Testis (tissue), 5 donors: ENCODE measurements at places on chromosomes 6 and 20.

- peak overlapping the region; percentile 85 for H3K4me3 ChIP-seq
- peaks cover 36% of the 10 kb centered on the region for H3K4me1 ChIP-seq
- peak overlapping the region; percentile 93 for H3K27ac ChIP-seq
- no peak for DNase-seq
- H3K27me3 ChIP-seq, result no peaks in the 10 kb centered on the region
- no peaks in the 10 kb centered on the region for H3K36me3 ChIP-seq
These were observed 2.6 kb downstream of the STK35 start for GRCh38 chr20:2104236-2104635.

GRCh38 chr20:45935416-45936046 is 1.0 kb downstream of the PCIF1 start:
- peak overlapping the region; percentile 99 for H3K4me3 ChIP-seq

DNA sequence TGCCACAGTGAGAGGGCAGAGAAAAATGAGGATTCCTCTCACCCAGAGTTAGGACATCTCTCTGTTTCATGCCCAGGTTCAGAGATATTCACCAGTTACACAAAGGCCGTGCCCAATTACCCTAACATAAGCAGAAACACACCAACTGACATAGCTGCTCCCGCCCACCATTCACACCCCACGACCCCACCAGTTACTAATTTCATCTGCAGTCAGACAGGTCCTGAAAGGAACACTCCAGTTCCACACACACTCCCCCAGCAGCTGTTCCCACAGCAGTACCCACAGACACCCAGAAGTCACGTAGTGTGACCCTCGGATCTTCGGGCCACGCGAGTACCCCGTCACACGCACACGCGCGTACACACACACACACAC is 532 bp downstream of the TMEM74B start:
- no peaks in the 10 kb centered on the region for H3K27me3 ChIP-seq
- no peaks in the 10 kb centered on the region for H3K36me3 ChIP-seq
- DNase-seq, result no peak
- no peaks in the 10 kb centered on the region for H3K4me1 ChIP-seq
- peak overlapping the region; percentile 53 for H3K4me3 ChIP-seq

DNA sequence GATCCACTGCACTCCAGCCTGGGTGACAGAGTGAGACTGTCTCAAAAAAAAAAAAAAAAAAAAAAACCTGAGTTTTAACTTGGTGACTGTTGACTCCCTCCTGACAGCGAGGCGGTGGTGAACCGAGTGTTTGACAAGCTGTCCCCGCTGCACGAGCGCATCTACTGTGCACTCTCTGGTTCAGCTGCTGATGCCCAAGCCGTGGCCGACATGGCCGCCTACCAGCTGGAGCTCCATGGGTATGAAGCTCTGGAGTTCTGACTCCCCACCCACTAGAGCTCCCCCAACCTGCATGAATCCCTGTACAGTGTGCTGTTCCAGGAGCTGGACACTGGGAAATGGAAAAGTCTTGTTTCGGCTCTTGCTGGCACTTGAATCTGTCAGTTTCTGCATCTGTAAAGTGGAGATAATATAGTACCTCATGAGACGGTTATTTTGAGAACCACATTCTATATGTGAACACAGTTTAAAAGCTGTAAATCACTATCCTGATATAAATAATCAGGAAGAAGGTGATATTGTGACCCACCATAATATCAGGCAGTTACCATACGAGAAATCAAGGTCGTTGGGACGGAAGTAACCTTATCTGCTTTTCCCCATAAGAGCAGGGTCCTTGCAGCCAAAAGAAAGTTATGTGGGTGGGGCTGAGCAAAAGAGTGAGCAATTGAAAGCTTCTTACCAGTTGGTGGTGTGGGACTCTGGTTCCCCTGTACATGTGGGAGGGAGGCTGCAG is 3.3 kb downstream of the PSMB9 start:
- no peaks in the 10 kb centered on the region for H3K27me3 ChIP-seq
- peaks cover 7% of the 10 kb centered on the region for H3K4me1 ChIP-seq
- no peak overlapping the region for H3K27ac ChIP-seq
- H3K4me3 ChIP-seq, result no peak overlapping the region
- DNase-seq, result no peak

DNA sequence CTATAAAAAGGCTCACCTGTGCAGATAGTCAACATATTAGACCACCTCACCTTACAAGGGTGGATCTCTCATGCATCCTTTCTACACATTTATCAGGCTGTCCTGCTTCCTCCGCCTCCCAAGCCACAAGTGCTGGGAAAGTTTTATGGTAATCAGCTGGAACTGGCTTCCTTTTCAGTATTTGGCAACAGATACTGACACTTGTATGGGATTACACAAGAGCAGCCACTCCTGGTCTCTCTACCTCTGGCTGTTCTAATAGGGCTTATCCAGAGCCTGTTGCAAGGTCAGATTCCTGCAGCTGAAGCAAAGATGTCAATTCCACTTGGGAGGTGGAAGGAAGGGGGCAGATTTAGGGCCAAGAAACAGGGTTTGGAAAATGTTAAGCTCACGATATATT is 503 bp upstream of the GPLD1 start:
- no peak overlapping the region for H3K4me3 ChIP-seq
- no peaks in the 10 kb centered on the region for H3K4me1 ChIP-seq
- no peaks in the 10 kb centered on the region for H3K27me3 ChIP-seq
- DNase-seq, result no peak
- H3K36me3 ChIP-seq, result no peaks in the 10 kb centered on the region

- DNase-seq, result no peak
- H3K4me1 ChIP-seq, result peaks cover 3% of the 10 kb centered on the region
- H3K4me3 ChIP-seq, result no peak overlapping the region
- no peaks in the 10 kb centered on the region for H3K27me3 ChIP-seq
- no peak overlapping the region for H3K27ac ChIP-seq
These were observed 27.0 kb upstream of the ANKEF1 start for GRCh38 chr20:10007747-10008146.

DNA sequence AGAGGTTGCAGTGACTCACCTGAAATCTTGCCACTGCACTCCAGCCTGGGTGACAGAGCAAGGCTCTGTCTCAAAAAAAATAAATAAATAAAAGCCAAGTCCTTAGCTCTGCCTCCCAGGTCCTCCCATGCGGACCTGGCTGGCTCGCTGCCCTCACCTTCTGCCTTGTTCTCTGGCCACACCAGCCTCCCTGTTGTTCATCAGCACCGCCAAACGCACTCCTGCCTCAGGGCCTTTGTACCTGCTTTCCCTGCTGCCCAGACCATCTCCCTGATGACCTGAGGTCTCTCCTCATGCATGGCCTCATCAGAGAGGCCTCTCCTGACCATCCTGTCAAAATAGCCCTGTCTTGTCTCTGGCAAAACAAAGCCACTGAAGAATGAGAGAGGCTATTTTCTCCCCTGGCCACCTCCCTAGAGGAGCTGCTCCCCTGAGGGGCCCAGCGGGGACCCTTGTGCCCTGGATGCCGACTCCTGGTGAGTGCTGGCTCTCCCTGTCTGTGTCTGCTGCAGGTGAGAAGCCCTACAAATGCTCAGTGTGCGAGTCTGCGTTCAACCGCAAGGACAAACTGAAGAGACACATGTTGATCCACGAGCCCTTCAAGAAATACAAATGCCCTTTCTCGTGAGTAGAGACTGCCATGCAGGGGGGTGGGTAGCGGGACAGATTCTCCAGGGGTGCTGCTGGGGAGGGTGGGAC is 22.6 kb upstream of the CHMP4B start:
- H3K4me1 ChIP-seq, result no peaks in the 10 kb centered on the region
- H3K36me3 ChIP-seq, result no peaks in the 10 kb centered on the region
- no peak for DNase-seq
- H3K27me3 ChIP-seq, result no peaks in the 10 kb centered on the region
- no peak overlapping the region for H3K4me3 ChIP-seq

DNA sequence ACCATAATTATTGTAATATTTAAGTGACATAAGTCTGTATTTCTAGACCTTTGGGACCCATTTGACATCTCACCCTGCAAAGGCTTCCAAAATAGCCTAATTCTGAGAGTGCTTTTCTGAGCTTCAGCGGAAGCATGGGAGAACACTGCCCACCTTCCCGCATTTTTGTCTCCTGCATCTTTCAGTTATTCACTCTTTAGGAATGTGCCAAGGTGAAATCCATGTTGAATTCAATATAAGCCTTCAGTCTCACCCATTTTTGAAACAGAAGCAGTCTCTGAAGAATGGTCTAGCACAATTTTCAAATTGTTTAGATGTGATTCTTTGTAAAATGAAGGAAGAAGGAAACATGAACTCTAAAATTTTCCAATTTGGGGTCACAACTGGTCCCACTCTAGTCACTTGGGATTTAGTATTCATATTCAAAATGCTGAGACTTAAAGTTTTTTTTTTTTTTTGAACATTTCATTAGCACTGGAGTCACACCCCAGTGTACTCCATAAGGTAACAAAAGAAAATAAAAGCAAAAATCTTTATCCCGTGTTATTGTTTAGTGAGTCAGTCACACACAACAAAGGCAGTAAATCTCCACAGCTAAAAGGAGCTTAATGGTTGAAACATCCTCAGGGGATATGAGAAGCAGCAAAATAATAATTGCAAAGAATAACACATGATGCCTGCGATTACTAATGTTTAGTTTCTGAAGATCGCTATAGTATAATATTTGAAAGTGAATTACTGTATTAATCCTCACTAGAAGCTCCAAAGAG is 479.9 kb upstream of the BTBD3 start:
- DNase-seq, result no peak
- H3K27me3 ChIP-seq, result no peaks in the 10 kb centered on the region
- H3K4me1 ChIP-seq, result no peaks in the 10 kb centered on the region
- no peaks in the 10 kb centered on the region for H3K36me3 ChIP-seq
- H3K27ac ChIP-seq, result no peak overlapping the region

GRCh38 chr6:82066991-82067411 is 180.5 kb downstream of the IBTK start:
- no peaks in the 10 kb centered on the region for H3K4me1 ChIP-seq
- no peak for DNase-seq
- no peak overlapping the region for H3K4me3 ChIP-seq
- H3K27ac ChIP-seq, result no peak overlapping the region

DNA sequence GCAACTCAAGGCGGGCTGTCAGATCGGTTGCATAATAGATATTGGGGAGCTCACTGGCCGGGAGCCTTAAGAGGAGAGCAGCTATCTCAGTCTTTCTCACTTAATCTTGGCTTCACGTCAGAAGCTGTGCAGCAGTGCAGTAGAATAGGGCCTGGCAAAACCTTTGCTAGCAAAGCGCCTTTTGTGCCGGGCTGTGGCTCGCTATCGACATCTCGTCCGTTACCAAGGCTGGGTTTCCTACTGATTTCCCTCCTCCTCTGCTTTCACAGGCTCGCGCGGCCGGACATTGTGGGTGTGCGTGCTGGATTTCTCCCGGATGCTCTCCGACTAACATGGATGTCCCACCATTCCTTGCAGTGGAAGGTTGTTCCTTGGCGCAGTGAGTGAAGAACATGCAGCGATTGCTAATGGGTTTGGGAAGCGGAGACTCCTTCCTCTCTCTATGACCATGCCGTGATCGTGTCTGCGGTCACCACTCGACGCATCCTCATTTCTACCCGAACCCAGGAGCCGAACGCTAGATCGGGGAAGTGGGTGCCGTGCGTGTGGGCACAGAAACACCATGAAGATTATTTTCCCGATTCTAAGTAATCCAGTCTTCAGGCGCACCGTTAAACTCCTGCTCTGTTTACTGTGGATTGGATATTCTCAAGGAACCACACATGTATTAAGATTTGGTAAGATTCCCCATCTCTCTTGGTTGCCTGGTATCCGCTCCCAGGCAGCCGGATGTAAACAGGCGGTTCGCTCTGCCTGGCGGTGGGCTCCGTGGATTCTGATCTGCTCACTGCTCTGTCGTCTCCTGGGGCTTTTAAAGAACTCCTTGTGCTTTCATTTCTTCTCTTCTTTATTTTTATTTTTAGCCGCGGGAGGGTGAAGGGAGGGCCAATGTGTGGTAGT is 5.5 kb downstream of the GRIK2 start:
- no peaks in the 10 kb centered on the region for H3K27me3 ChIP-seq
- no peak overlapping the region for H3K4me3 ChIP-seq
- H3K4me1 ChIP-seq, result peaks cover 3% of the 10 kb centered on the region
- DNase-seq, result no peak

DNA sequence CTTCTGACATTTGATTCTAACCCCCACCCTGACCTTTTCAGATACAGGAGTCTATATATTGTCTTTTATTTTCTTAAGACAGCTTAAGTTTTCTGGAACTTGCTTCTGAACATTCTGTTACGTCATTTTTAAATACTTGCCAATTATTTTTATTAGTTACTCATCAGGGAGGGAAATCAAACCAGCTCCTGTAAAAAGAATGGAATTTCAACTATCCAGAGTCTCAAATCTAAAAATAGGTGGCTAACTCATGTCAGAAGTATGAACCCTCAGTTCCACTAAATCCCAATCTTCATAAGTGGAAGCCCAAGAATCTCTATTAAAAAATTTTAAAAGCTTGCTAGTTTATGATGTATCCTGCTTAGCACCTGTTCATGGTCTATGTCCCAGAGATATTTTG is 900.0 kb downstream of the KIF16B start:
- H3K27me3 ChIP-seq, result no peaks in the 10 kb centered on the region
- H3K4me1 ChIP-seq, result no peaks in the 10 kb centered on the region
- H3K36me3 ChIP-seq, result no peaks in the 10 kb centered on the region
- no peak overlapping the region for H3K27ac ChIP-seq

DNA sequence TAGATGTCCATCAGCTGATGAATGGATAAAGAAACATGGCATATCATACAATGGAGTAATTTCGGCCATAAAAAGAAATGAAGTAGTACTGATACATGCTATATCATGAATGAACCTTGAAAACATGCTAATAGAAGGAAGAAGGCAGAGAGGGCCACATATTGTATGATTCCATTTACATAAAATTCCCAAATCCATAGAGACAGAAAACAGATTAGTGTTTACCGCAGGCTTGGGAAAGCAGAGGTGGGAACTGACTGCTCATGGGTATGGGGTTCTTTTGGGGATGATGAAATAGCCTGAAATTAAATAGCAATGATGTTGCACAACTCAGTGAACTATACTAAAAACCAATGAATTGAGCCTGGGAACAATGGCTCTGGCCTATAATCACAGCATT is 58.3 kb downstream of the SERAC1 start:
- H3K4me1 ChIP-seq, result no peaks in the 10 kb centered on the region
- H3K4me3 ChIP-seq, result no peak overlapping the region
- H3K27me3 ChIP-seq, result no peaks in the 10 kb centered on the region
- no peak for DNase-seq
- no peaks in the 10 kb centered on the region for H3K36me3 ChIP-seq

DNA sequence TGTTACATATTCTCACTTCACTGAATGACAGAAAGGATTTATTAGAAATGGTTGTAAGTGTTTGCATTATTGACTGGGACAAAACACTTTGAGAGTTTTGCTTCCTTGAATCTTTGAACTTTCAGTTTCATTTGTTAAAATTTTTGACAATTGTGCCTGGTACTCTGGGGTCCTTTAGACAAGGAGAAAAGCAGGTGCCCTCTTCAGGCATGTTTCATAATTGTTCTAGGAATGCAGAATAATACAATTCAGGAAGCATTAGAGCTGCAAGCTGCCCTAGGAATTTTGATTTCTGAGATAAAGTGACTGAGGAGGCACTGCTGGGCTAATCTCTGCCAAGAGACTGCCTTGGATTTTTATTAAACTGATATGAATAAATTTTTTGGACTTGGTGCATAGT is 49.7 kb downstream of the TOP1 start:
- H3K27me3 ChIP-seq, result no peaks in the 10 kb centered on the region
- H3K36me3 ChIP-seq, result no peaks in the 10 kb centered on the region
- no peak overlapping the region for H3K4me3 ChIP-seq
- H3K27ac ChIP-seq, result no peak overlapping the region
- H3K4me1 ChIP-seq, result peaks cover 9% of the 10 kb centered on the region
